ENCODE measurements at places on chromosomes 6 and 20.
A peak's percentile ranks its signal among the peaks of the same experiment; 100 is the strongest.

DNA sequence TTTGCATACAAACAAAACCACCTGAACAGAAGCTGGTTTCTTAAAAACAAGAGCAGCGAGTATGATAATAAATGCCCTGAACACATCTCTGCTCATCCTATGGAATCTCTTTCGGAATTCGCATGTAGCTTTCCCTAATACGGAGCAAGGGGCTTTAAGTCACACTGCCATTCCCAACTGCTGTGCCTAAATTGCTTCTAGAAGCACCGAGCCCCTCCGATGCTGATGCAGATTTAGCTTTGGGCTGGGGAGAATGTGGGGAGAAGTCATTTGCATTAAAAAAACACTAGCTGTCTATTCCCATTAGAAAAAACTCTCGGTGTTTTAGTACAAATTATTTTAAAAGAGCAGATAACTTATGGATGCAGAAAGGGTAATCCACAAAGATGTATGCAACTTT is 76.9 kb downstream of the CD83 start:
- no peak for DNase-seq

DNA sequence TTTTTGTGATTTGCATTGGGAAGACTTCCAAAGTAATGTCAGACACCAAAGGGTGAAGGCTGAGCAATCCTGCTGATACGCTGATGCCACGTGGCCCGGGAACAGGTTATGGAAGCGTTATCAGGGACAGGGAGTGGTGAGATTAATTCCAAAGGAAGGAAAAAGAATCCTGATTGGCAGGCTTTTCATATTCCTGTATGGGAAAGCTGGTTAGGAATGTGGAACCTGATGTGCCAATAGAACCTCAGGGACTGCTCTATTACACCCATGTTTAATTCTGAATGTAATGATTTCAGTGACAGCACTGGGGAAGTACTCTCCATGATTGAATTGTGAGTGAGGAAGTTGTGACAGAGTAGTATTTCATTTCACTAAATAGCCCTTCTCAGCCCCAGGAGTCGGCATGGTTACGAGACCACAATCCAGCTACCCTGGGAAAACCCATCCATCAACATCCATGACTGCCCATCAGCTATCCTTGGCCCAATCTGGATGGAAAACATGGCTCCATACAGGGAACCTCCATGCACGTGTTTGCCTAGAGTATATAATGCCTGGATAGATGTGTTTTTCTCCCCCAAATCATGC is 49.4 kb downstream of the F13A1 start:
- DNase-seq, result no peak

DNA sequence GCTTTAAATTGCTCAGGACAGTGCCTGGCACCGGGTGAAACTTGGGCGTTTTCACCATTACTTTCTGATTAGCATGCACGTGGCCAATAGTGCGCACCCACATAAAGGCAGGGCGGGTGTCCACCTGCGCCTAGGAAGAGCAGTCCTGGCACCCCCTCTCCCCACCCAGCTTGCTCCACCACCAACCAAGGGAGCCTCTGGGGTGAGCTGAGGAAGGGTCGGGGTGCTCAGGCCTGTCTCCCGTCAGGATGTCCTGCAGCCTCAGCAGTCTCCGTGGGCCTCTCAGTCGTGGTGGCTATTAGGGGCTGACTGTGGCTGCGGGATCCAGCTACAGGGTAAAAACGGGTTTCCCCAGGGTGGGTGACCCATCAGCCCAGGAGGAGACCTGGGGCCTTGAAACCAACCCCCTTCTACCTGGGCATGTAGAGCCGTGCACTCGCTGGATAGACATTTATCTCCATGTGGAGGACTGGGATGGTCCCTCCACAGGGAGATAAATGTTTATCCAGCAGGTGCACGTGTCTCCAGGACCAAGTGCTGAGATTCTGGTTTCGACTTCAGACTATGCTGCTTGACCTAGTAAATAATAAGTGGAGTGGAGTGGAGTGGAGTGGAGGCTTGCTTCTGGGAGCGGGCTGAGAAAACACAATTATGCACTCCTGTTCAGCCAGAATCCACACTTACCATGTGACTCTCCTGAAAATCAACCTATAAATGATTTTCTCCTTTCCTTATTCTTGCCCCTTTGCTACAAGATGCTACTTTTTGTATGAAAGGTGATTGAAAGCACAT is 91.1 kb downstream of the ZDHHC14 start:
- no peak for DNase-seq

DNA sequence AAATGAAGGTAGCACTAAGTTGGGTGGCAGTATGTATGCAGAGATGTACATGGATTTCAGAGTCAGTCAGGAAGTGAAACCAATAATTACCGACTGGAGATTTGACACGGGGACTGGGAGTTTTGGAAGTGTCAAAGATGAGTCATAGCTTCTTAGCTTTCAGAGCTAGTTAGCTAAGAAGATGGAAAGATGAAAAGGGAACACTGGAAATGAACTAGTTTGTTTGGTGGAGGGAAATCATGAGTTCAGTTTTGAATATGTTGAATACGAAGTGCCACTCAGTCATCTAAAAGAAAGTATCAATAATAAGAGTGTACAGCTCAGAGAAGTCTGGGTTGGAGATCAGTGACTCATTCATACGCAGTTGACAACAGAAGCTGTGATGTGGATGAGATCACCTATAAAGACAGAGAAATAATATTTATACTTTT is 7.5 kb downstream of the ESF1 start:
- DNase-seq, result no peak

- no peak for DNase-seq
Measured at GRCh38 chr6:15247500-15248450, 1.9 kb downstream of the JARID2 start.

DNA sequence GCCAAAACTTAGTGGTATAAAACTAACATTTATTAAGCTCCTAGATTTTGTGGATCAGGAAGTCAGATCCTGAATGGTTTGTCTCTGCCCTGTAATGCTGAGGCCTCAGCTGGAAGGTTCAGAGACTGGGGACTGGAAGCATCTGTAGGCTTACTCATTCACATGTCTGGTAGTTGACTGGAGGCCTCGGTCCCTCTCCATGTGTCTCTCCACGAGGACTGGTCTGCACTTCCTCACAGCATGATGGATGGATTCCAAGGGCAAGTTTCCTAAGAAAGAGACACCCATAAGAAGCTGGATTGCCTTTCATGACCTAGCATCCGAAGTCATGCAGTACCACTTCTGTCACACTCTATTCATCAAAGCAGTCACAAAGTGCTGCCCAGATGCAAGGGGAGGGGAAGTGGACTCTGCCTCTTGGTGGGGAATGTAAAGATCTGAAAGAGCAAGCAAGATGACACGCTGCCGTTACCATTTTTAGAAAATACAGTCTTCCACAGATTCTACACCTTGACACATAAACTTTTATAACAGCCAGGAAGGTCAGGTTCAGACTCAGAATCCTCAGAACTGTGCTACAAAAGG is 17.2 kb upstream of the MDGA1 start:
- no peak for DNase-seq

GRCh38 chr20:40753472-40753871 is 64.4 kb upstream of the MAFB start:
- no peak for DNase-seq

DNA sequence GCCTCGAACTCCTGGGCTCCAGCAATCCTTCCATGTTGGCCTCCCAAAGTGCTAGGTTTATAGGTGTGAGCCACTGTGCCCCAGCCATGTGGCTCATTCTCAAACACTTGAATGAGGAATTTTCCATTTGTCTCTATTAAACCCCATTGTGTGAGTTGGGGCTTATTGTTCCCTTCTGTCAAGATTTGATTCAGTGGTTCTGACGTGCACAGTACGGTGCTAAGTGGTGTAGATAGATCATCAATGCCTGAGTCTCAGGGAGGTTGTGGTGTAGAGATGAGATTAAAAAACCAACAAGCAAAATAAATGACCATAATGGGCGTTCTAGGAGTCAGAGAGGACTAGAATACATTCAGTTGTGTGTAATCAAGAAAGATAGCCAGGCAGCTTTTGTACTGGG is 335.6 kb downstream of the PRL start:
- no peak for DNase-seq

DNA sequence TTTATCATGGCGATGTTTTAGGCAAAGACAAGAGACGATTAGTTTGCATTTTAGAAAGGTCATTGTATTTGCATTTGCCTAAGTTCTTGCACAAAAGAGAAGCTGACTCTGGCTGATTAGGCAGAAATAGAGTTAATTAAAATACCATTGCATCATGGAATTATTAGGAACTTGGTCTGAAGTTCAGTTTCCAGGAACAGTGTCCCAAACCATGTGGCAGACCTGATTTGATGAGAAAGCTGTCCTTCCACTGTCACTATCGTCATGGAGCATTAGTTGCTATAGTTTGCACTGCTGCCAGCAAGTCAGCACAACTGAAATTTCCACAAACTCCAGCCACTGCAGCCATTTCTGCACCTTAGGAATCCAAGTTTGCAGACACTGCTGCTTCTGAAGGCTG is 24.3 kb upstream of the MCUR1 start:
- no peak for DNase-seq

DNA sequence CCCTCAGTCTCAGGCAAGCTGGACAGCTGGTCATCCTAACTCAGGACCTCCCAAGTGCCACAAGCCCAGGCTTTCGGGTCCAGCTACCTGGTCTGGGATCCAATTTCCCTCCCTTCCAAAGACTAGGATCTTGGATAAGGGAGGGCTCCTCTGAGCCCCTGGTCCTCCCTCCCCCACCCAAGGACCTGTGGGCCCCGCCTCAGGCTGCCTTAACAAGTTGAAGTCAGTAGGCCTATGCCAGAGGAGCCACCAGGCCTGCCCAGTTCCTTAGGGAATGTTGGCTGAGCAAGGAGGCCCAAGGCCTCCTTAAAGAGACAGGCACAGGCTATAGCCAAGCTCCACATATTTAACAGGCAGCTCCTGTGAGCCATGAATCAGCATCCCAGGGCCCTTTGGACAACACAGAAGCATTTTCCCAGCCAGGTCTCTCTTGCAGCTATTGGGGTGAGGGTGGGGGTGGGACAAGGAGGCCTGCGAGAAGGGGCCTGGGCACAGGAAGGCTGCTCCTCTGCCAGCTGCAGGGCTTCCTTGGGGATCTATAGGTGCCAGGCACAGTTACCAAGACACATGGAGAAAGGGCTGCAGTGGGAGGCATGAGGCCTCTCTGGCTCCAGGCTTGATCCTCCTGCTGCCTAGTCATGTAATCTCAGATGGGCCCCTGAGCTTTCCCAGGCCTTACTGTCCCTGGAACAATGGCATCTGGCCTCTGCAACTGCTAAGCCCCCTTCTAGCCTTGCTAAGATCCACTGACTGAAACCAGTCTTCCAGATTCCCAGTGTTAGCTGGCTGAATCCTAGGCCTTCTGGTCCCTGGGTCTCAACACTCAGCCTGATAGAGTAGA is 27.4 kb upstream of the NOL4L start:
- no peak for DNase-seq

DNA sequence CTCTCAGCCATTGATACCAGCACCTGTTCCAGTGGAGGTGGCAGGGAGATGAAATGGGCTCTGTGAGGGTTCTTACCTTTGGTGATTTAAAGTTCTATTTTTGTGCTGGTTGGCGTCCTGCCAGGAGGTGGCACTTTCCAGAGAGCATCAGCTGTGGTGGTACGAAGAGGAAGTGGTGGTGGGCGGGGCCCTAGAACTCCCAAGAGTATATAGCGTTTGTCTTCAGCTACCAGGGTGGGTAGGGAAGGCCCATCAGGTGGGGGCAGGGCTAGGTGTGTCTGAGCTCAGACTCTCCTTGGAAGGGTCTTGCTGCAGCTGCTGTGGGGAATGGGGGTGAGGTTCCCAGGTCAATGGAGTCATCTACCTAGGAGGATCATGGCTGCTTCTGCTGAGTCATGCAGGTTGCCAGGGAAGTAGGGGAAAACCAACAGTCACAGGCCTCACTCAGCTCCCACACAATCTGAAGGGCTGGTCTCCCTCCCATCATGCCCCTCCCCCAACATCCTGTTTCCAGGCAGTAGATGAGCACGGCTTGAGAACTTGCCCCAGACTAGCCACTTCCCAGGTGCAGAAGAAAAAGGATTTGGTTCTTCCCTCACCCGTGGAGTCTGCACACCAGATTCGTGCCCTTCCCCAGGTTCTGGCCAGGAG is 46.6 kb downstream of the MOXD1 start:
- DNase-seq, result no peak

GRCh38 chr20:58515233-58516212 is at the start of gene APCDD1L:
Gene APCDD1L, minus strand, starts transcription at chr20:58515399. Its CDS starts 692 bp downstream, at chr20:58514707.
- DNase-seq, result no peak

DNA sequence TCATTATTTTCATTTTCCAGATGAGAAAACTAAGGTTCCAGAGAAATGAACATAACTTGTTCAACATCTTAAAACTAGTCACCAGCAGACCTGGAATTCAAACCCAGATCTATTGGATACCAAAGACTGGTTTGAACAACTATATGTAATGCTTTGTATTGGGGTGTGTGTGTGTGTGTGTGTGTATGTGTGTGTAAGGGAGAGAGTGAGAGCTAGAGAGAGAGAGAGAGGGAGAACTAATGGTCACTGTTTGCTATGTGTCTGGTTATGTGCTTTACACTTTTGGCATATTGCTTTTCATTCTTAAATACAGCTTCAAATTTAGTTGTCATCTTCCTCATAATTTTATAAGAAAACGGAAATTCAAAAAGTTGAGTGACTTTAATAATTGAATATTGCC is 134.7 kb upstream of the ZNF217 start:
- DNase-seq, result no peak

DNA sequence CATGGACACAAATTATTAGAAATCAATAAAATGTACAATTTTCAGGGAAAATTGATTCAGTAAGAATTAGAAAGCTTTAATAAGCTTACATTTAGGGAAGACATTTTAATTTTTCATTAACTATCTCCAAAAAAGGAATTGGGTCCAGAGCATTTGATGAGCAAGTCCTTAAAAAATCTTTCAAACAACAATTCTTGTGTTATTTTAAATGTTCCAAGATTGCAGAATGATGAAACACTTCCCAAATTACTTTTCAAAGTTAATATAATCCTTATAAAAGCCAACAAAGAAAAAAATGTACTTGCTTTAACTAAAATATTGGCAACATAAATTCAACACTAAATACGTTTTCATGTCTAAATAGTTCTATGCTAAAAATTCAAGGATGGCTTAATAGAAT is 102.0 kb downstream of the ADAT2 start:
- no peak for DNase-seq

DNA sequence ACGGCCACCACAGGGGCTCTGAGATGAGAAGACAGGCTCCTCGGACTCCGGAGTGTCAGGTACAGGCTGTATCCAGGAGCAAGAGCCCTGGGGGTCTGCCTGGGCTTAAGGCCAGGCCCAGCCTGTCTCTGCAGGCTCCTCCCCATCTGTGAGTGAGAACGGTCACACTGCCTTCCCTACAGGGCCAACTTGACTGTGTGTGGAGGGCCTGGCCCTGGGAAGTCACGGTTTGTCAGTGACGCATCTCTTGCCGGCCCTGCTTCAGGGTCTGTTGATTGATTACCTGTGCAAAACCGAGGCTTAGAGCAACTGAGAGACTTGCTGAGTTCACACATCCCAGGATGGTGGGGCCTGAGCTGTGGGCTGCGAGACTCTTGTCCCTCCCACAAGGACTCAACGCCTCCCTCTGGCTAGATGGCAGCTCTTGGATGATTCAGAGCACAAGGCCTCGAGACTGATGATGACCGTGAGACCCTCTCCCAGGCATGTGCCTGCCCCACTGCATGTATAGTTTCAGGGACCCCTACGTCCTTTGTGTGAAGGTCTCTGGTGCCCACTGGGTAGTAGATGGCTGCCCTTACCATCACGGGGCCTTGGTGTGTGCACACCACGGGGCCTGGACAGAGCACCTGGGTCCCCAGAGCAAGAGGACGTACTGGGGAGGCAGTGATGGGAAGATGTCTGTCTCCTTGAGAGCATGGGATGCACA is 5.9 kb downstream of the RBM38 start:
- DNase-seq, result no peak

- no peak for DNase-seq
Measured at GRCh38 chr6:131132360-131132759, 2.9 kb upstream of the AKAP7 start.

- peak; percentile 61 for DNase-seq
Measured at GRCh38 chr6:19811397-19812079, 25.6 kb upstream of the ID4 start.

All from right renal cortex interstitium (tissue), 3 donors.